Activated naive CD4-positive, alpha-beta T cell treated with anti-CD3 and anti-CD28 coated beads, Interleukin-2, amount 10 ng/mL, durations not matched to agents 5 hours and 36 hours (primary cell): ENCODE measurements at places on chromosomes 2 and 18. TPM values are rescaled to one million over a fixed set of nuclear protein-coding genes. Genes with fewer than 3 reads are reported as not detected.

The SP100 gene
- total RNA-seq: 239 TPM

The POTEJ gene
- not detected for total RNA-seq

The CNGA3 gene
- total RNA-seq: not detected

The RBMS1 gene
- total RNA-seq: 81.1 TPM

The CROCC2 gene
- total RNA-seq: not detected

The TMEM198 gene
- 0.46 TPM for total RNA-seq

The DNER gene
- total RNA-seq: not detected

The SPP2 gene
- total RNA-seq: not detected

The PCARE gene
- total RNA-seq: not detected

The C1QL2 gene
- total RNA-seq: not detected

The IL36G gene
- not detected for total RNA-seq

The ESPNL gene
- total RNA-seq: 0.05 TPM

The QPCT gene
- not detected for total RNA-seq

The DUSP2 gene
- 21.3 TPM for total RNA-seq

The PPP1R1C gene
- total RNA-seq: not detected

The TXNL1 gene
- total RNA-seq: 59.5 TPM

The CD207 gene
- total RNA-seq: not detected

The FSIP2 gene
- total RNA-seq: 0.08 TPM

The SDC1 gene
- total RNA-seq: 0.15 TPM

The HADHB gene
- 66.6 TPM for total RNA-seq

The SFT2D3 gene
- 7.0 TPM for total RNA-seq

The CPS1 gene
- total RNA-seq: not detected

The TRIM43 gene
- total RNA-seq: not detected

The EML6 gene
- 0.86 TPM for total RNA-seq

The RALBP1 gene
- 43.4 TPM for total RNA-seq

The ASB3 gene
- total RNA-seq: 24.3 TPM

The RIT2 gene
- not detected for total RNA-seq

The RFX8 gene
- 0.73 TPM for total RNA-seq

The CAPN13 gene
- not detected for total RNA-seq

The SETBP1 gene
- total RNA-seq: 3.1 TPM

The SERPINB3 gene
- total RNA-seq: not detected
